GM12892 (cell line): ENCODE measurements at places on chromosomes 16 and 17.
A peak's percentile ranks its signal among the peaks of the same experiment; 100 is the strongest.

DNA sequence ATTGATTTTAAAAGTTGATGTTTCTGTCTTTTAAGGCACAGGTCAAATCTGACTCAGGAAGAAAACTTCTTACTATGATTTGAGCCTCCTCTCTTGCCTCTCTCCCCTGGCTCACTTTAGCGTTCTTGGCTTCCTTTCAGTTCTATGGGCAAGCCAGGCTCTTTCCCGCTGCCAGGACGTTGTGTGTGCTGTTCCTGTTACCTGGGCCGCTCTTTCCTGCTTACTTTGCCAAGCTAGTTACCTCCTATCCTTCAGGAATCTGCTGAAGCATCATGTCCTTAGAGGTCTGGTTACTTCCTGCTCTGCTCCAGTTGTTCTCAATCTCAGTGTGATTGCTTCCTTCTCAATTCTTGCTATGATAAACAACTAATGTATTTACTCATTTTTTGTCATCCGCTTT lies 1108.5 kb upstream of the EEF2KMT start:
- no peak for DNase-seq

- no peak for DNase-seq
Measured at GRCh38 chr17:38658741-38659345, 15.9 kb downstream of the EPOP start.

DNA sequence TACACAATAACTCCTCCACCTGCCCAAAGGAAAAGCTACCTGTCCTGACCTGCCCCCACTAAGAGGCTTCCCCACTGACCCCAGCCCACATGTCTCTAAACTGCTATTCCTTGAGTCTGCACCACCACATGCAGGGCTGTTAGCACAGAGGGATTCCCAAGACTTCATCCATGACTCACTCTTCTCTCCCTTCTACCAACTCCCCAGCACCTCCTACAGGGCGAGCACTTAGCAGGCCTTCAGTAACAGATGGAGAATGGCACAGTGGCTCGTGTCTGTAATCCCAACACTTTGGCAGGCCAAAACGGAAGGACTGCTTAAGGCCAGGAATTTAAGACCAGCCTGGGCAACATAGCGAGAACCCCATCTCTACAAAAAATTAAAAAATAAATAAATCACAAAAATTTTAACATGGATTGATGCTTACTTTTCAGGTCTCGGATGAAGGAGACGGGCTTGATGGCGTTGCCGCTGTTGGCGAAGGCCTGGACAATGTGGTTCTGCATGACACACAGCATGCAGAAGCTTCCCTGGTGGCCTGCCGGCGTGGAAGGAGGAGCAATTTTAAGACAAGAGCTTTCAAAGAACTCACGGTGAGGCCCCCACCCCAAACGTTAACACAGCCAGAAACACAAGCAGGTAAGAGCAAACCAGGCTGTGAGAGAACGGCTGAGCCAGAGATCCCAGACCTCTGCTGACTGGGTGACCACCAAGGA lies 12.0 kb downstream of the USP36 start:
- DNase-seq, result no peak

GRCh38 chr17:44222112-44222869 lies 2.8 kb upstream of the UBTF start:
- DNase-seq, result peak; percentile 63

DNA sequence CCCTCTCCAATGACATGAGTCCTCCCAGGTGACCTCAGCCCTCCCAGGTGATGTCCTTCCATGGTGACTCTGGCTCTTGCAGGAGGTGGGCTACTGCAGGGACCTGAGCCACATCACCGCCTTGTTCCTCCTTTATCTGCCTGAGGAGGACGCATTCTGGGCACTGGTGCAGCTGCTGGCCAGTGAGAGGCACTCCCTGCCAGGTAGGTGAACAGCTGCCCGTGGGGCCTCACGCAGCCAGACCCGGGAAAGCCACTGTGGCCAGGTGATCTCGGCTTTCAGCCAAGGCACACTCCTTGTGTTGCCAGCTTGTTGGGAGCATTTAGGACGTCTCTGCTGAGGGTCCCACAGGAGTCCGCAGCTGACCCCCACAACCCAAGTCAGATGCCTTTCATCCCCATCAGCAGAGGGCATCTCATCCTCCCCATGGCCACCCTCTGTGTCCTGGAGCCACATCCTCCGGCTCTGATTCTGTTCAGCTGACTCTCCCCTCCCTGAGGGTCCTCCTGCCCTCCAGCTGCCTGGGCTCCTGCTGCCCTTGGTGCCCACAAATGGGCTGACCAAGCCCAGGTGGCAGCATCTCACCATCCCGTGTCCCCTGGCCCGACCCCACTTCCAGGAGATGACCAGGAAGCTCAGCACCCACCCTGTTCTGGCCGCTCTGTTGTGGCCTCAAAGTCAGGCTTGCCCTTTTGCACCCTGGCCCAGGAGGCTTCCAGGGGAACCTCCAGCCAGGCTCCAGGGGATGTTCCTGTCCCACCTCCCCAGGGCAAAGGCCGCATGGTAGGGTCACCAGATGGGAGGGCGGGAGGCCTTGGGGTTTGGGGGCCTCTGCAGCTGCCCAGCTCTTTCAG lies 20.1 kb downstream of the USP6 start:
- no peak for DNase-seq

- DNase-seq, result no peak
Measured at GRCh38 chr17:57861000-57861789, 11.4 kb upstream of the MRPS23 start.

DNA sequence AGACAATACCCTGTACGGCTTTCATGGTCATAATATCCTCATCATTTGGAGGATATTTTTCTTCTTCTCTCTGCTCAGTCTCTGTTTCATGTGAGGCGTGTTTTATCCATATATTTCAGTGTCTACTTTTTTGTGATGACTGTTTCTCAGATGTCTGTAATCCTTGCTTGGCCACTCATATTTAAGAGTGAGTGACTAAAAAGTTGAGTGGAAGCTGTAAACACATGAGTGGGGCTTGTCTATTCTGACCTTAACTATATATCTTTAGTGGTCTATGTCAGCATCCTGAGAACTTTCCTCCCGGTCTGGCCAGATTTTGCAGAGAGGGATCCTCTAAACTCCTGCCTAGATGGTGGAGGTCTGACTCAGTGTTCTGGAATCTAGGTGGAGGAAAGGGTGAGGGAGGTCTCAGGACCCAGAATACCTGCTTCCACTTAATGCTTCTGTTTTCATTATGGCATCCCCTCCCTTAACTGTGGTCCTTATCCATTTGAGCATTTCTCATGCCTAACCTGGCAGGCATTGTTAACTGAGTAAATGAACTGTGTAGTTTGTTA lies 6.0 kb downstream of the DDX19B start:
- no peak for DNase-seq

DNA sequence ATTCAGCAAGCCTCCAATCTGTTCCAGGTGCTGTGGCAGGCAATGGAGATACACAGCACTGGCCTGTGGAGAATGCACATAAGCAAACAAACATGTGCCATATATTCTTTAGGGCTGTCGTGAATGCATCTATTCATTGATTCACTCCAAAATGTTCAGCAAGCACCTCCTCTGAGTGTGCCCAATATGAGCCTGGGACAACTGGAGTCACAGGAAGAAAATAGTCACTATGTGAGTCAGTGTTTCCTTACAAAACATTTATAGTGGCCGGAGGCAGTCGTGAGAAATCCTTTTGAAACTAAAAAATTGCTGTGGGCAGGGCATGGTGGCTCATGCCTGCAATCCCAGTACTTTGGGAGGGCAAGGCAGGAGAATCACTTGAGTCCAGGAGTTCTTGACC lies 310.1 kb downstream of the CA10 start:
- DNase-seq, result no peak

- DNase-seq, result no peak
Measured at GRCh38 chr17:10622617-10623485, 34.3 kb downstream of the MYH3 start.
